ENCODE measurements at places on chromosomes 11 and 22.

DNA sequence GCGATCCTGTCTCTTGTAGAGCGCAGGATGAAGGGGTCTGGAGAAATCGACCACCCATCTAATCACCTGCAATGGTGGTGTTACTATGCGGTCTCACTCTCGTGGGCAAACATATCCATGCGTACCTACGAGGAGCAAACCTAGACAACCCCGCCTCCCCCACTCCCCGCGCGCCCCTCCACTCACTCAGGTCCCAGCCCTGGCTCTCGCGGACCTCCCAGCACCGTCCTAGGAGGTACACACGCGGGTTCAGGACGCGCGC, 887 bp downstream of the TRPC6 start:
- no peak for DNase-seq

DNA sequence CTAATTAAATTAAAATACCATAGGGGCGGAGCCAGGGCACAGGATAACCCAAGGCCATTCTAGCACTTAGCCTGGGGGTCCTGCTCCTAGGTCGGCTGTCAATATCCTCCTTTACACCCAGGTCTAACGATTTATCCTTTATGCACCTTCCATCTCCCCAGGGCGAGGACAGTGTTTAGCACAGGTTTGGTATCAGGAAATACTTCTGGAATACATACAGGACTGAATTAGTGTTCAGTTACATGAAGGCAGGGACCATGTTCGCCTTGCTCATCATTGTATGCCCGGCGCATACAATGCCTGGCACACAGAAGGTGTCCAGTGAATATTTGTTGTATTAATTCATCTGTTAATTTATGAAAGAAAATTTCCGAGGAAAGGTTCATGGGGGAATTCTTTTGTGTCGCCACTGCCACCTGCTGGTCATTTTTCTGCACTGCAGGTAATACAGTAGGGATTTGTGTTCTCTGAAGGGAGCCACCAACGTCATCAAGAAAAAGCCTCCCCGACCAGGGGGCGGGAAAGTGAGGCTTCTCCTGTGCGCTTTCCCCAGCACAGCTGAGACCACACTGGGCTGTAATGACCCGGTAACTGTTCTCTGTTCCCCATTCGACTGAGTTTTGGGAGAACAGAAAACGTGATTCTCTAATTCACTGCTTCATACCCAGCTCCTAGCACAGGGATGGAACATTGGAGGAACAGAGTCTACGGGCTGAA, 68.7 kb upstream of the ASPHD2 start:
- DNase-seq, result no peak

DNA sequence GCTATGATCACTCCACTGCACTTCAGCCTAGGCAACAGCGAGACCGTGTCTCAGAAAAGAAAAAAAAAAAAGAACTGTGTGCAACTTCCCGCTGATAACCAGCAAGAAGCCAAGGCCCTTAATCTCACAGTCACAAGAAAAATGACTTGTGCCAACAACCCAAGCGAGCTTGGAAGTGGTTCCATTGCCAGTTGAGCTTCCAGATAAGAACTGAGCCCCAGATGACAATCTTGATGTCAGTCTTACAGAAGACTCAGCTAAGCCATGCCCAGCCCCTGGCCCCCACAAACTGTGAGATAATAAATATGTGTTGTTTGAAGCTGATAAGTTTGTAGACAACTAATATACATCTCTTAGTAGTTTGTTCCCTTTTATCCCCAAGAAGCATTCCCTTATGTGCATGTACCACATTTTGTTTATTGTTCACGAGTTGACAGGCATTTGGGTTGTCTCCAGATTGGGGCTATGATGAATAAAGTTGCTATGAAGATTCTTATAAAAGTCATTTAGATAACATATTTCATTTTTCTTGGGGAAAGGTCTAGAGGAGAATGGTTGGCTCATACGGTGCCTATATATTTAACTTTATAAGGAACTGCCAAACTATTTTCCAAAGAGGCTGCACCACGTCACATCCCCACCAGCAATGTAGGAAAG, 85.9 kb downstream of the TIMP3 start:
- no peak for DNase-seq

GRCh38 chr22:29116397-29117123, 43.7 kb downstream of the KREMEN1 start:
- DNase-seq, result no peak

- no peak for DNase-seq
Measured at GRCh38 chr11:44627911-44628729, 62.7 kb downstream of the CD82 start.

DNA sequence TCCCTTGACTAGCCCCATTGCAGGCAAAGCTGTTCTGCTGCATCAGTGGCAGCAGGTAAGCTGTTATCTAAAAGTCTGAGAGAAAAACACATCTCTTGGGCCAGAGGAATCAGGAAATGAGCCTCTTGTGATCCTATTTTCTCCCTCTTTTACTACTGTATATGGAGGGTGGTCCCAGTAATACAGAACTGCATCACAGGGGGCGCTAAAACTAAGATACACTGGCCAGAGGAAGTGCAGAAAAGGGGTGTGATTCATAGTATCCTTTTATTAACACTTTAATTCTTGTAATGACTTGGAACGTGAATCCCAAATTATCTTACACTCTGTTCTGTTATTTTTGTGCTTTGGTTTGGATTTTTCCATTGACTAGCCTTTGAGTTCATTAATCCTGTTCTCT, 8.8 kb upstream of the MED17 start:
- no peak for DNase-seq

- DNase-seq, result no peak
Measured at GRCh38 chr22:16955678-16956210, 52.3 kb downstream of the GAB4 start.

DNA sequence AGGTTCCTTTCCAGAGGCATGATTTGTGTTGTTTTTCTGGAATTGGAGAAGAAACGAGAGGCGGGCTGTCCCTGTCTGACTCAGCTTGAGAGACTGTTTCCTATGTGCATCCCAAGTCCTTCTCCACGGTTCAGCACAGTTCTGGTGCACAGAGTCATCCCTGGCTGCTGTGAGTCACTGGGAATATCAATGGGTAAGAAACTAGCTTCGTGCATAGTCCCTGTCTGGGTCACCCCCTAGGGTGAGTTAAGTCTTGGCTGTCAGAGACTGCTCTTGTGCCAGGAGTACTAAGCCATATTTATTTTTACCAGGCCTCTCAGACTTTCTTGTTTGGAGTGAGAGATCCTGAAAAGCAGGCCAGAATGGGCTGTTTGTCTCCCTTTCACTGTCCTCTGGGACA, 2.4 kb upstream of the LRP4 start:
- peak; percentile 65 for DNase-seq

- DNase-seq, result no peak
Measured at GRCh38 chr22:20109411-20110358, 6.2 kb upstream of the RANBP1 start.

DNA sequence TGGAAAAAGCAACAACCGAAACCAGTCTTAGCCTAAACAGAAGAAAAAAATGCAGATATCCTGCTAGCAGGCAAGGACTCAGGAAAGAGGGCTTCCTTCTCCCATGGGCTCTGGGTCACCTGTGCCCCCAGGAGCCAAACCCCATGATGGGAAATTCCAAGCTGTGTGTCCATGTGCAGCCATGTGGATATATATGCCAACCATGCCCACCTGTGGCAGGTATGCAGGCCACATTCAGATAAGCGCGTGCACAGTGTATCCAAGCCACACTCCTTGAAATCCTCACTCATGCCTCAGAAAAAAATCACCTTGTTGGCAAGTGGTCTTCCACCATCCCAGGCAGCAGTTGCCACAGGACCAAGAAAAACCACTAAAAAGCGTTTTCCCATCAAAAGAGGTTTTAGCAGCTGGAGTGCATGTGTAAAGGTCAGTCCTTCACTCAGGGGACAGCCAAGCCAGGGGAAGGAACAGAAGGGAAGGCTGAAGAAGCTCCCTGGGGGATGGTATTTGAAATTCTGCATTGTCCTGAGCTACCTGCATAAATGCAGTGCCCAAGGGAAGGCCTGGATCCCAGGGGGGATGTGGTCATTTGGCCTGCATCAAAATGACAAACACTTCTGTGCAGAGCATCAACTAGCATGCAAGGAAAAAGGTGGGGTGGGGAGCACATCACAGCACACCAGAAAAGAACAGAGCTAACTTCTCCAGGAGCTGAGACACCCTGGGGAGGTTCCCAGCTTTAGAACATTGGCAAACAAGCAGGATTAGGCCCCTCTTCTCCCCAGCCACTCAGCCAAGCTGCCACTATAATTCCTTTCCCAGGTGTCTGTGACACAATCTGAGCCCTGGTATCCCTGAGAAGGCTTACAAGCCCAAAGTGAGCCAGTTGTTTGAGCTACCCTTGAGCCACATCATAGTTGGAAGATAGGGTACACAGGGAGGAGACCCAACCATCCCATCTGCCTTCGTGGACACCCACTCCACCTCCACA, 76.2 kb downstream of the GALNT18 start:
- no peak for DNase-seq

DNA sequence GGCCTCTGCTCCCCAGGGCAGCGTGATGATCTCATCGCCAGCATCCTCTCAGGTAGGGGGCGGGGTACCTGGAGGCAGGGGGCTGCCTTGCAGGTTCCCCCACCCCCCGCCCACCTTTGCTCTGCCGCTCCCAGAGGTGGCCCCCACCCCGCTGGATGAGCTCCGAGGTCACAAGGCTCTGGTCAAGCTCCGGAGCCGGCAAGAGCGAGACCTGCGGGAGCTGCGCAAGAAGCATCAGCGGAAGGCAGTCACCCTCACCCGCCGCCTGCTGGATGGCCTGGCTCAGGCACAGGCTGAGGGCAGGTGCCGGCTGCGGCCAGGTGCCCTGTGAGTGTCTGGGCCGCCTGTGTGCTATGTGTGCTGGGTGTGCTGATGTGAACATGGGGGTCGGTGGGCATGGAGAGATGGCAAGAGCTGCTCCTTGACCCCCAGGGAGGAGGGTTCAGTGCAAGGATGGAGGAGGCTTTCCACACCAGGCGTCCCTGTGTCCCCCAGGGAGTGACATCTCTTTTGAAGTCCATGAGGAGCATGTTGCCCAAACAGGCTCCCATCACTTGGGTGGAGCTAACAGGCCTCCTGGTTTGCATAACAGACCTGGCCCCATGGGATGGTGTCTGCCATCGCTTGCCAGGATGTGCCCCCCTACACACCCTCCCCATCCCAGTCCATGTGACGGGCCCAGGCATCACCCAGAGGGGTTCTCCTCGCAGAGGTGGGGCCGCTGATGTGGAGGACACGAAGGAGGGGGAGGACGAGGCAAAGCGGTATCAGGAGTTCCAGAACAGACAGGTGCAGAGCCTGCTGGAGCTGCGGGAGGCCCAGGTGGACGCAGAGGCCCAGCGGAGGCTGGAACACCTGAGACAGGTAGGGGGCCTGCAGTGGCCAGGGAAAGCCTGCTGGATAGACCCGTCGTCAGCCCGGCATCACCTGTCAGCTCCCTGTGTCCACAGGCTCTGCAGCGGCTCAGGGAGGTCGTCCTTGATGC, 14.1 kb downstream of the PLCB3 start:
- no peak for DNase-seq

DNA sequence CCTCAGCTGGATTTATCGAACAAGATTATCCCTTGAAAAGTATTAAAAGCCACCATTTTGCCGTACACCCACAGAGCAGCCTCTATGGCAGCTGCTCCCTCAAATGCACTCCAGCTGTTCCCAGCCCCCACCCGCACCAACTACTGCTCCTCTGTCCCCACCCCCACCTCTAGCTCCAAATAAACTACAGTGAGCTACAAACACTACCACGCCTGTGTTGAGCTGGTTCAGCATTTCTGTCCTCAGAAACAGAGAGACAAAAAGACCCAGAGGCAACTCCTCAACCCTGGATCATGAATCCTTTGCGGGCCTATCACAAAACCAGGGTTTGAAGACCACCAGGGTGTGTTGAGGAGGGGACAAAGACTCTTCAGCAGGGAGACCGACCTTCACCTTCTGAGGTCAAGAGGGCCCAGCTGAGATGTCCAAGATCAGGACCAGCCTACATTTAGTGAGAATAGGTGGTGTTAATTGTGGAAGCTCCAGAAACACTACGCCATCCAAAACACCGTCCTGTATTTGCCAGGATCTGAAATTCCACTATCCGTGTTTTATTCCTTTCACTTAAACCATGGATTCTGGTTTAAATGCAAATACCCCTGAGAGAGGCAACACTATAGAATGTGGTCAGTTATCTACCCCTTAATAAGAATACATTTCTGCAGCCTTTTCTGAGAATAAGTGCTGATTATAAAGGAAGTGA, 195.9 kb downstream of the DSCAML1 start:
- DNase-seq, result no peak

- DNase-seq, result no peak
Measured at GRCh38 chr22:30079952-30080533, at the start of gene HORMAD2. HORMAD2 (plus strand) TSS chr22:30080464; CDS start chr22:30093953, 13,489 bp downstream.

- DNase-seq, result no peak
Measured at GRCh38 chr11:27444801-27445215, 27.8 kb downstream of the LGR4 start.

- no peak for DNase-seq
Measured at GRCh38 chr11:72788241-72788640, 5.6 kb downstream of the STARD10 start.

DNA sequence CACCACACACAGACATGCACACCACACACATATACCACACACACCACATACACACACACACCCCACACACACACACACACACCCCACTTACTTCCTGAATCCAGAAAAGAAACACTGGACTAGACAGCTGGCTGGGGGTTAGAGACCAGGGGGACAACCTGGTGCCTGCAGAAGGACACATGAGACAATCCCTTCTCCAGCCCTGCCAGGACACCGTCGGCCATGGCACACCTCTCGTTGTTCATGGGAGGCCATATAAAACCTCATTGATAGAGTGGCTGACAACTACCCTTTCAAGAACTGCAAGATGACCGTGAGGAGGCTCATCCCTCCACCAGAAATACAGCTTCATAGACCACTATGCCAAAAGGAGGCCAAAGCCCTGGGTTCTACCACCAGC, 54.3 kb downstream of the IGSF9B start:
- DNase-seq, result no peak

GRCh38 chr22:21103633-21104032, 57.9 kb downstream of the LRRC74B start:
- no peak for DNase-seq

- no peak for DNase-seq
Measured at GRCh38 chr11:99240192-99241030, 219.7 kb downstream of the CNTN5 start.

- DNase-seq, result no peak
Measured at GRCh38 chr22:48785792-48786678, 1041.6 kb downstream of the BRD1 start.

- no peak for DNase-seq
Measured at GRCh38 chr11:111515591-111515990, 1.0 kb downstream of the HOATZ start.

DNA sequence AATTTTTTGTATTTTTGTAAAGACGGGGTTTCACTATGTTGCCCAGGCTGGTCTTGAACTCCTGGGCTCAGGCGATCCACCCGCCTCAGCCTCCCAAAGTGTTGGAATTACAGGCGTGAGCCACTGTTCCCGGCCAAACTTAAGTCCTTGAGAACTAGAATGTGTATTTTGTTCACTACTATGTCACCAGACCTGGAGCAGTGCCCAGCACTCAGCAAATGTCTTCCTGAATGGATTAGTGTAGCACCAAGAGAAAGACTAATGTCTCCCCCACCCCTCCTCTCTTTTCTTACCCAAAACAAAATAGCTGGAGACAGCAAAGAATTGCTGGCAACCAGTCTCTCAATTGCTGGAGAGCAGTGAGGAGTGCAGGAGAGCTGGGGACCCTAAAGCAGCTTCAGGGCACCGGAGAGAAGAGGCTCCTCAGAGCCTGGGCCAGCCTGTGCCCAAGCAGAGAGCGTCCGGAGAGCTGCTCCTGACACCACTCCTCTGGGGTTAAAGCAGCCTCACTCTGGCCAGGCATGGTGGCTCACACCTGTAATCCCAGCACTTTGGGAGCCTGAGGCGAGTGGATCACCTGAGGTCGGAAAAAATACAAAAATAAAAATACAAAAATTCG, 14.9 kb downstream of the SLC25A18 start:
- no peak for DNase-seq

- DNase-seq, result no peak
Measured at GRCh38 chr22:29301716-29302401, 4.6 kb upstream of the GAS2L1 start.
